Germinal center (tissue), 1 donor: ENCODE measurements at places on chromosomes 6 and 20.

GRCh38 chr6:30494291-30494861, 5.1 kb downstream of the HLA-E start:
- no peak for DNase-seq

GRCh38 chr6:75932067-75932466, 140.4 kb downstream of the IMPG1 start:
- DNase-seq, result peak; percentile 6

DNA sequence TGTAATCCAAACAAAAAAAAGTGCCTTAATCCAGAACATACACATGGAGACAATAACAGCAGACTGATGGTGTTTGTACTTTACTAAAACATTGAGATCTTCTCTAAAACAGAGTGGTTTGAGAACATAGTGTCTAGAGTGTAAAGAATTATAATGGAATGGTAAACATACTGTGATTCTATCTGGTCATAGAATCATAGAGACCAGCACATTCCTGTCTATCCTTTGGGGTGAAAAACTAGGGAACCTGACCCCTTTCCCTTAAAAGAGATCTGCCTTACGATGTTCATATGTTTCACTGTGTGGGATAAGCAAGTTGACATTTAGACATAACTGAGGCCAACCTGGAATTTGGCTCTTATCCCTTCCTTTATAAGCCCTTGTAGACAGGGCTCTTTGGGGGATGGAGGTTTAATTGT, 55.7 kb downstream of the TRMT11 start:
- no peak for DNase-seq

- DNase-seq, result no peak
Observed at GRCh38 chr6:150639823-150640331, 40.2 kb downstream of the PLEKHG1 start.

DNA sequence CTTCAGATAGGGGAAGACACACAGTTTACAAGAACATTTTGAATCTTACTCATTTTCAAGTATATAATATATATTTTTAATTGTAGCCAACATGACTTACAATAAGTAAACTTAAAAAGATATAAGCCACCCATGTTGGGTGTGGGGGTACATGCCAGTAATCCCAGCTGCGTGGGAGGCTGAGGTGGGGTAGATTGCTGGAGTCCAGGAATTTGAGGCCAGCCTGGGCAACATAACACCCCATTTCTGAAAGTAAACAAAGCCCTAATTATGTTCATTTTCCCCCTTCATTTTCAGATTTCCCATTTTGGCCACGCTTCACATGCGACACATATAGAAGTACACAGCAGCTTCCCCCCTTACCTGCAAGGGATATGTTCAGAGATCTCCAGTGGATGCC, 30.5 kb downstream of the SERPINB6 start:
- DNase-seq, result no peak
